ENCODE measurements at places on chromosomes 1 and 21. TPM values are rescaled to one million over a fixed set of nuclear protein-coding genes. Genes with fewer than 3 reads are reported as not detected.

The MCOLN3 gene
- total RNA-seq = 13.7 TPM

The PLEKHO1 gene
- total RNA-seq = 34.6 TPM

The ARL8A gene
- 15.9 TPM for total RNA-seq

The DTL gene
- total RNA-seq = 3.9 TPM

The LRRC40 gene
- total RNA-seq = 22.1 TPM

The CASQ2 gene
- not detected for total RNA-seq

The TMEM269 gene
- not detected for total RNA-seq

The ARHGEF16 gene
- 0.11 TPM for total RNA-seq

The OR2T11 gene
- total RNA-seq = not detected

The PCP4 gene
- not detected for total RNA-seq

The TMEM39B gene
- total RNA-seq = 7.3 TPM

The IVL gene
- total RNA-seq = not detected

The HES2 gene
- total RNA-seq = not detected

The KCND3 gene
- total RNA-seq = 11.8 TPM

The PLEKHM2 gene
- 88.3 TPM for total RNA-seq

The SAMD11 gene
- 36.2 TPM for total RNA-seq

The CFH gene
- total RNA-seq = 185 TPM

The GBP7 gene
- not detected for total RNA-seq

The HSPA6 gene
- total RNA-seq = 1.3 TPM

The PLA2G5 gene
- not detected for total RNA-seq

The DCST1 gene
- total RNA-seq = not detected

The RBM11 gene
- total RNA-seq = 0.13 TPM
